ENCODE measurements at places on chromosomes 7 and 10. TPM values are rescaled to one million over a fixed set of nuclear protein-coding genes. Genes with fewer than 3 reads are reported as not detected.

Gene ADRB1
- 1.6 TPM for total RNA-seq

Gene ZP3
- total RNA-seq = 5.9 TPM

Gene OIT3
- total RNA-seq = 0.25 TPM

Gene AGBL3
- total RNA-seq = 0.64 TPM

Gene TMEM270
- not detected for total RNA-seq

Gene THSD7A
- total RNA-seq = 1.7 TPM

Gene PCLO
- 9.2 TPM for total RNA-seq

Gene NEUROD6
- not detected for total RNA-seq

Gene FZD8
- 13.9 TPM for total RNA-seq

Gene FAM20C
- 16.9 TPM for total RNA-seq

Gene GPNMB
- 67.8 TPM for total RNA-seq

Gene ASCC1
- 17.9 TPM for total RNA-seq

Gene CH25H
- total RNA-seq = 1.3 TPM

Gene ZCCHC24
- total RNA-seq = 18.4 TPM

Gene SPDYE6
- not detected for total RNA-seq

Gene TEX47
- not detected for total RNA-seq

Gene C10orf95
- total RNA-seq = 2.1 TPM

Gene OAT
- 70.0 TPM for total RNA-seq

Gene SPDYE5
- total RNA-seq = not detected

Gene VAX1
- total RNA-seq = not detected

Gene HIF1AN
- total RNA-seq = 35.2 TPM
